ENCODE measurements at places on chromosomes 1 and 21.

DNA sequence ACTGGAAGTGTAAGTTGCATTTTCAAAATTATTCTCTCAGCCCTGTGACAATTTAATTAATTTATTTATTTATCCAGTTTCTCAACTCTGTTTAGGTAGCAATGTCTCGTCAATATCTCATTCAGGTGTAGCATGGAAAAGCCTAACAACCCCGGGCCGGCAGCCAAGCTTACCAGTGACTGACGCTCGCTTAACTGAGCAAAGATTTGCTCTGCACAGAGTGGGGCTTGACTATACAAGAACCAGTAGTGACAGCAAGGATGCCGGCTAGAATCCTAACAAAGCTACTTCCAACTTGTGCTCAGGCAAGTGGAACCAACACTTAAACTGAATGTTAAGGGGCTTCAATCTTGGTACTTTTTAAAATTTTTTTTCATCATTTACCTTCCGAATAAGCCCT, 80.9 kb upstream of the ESRRG start:
- peak; percentile 59 for DNase-seq

DNA sequence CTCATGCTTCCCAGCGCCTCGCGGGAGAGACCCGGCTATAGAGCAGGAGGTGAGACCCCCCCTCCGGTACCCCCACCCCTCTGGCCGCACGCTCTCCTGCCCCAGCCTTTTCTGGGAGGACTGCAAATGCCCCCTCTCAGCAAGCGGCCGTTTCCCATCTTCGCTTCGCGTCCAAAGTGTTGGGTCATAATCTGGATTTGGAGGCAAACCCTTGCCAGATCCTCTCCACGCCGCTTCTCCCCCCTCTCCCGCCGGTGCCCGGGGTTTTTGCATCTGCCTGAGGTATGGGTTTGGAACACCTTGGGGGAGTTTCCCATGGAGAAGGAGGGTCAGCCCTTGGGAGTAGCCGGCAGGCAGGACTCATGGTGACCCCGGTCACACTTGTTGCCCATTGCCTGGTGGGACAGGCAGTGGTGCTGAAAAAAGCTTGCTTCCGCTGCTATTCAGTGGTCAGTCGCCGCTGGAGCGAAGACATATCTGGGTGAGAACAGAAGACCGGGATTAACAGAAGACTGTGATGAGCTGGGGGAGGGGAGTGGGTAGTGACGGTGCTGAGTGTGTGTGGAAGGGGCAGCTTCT, 935 bp downstream of the KCNK2 start:
- DNase-seq: peak; percentile 67

- no peak for DNase-seq
These were observed 68.7 kb upstream of the MROH9 start for GRCh38 chr1:170866646-170867045.

- DNase-seq: no peak
These were observed 50.4 kb downstream of the SNRPE start for GRCh38 chr1:203911806-203912205.

DNA sequence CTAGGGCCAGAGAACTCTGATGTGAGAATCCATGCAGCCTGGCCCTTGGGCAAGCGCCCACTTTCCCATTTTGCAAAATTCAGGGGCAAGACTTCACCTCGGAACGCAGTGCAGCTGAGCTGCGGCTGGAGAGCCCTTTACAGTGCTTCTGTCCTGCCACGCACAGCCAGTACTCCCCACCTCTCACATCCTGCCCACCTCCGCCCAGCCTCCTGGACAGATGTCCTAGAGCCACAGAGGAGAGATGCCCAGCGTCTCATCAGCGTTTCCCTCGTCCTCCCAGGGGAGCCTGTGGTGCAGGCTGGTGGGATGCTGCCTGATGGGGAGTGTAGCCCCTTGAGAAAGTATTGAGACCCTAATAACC, 29.6 kb downstream of the RUNX3 start:
- no peak for DNase-seq

GRCh38 chr1:89865498-89866382, 44.9 kb downstream of the LRRC8D start:
- DNase-seq: no peak

DNA sequence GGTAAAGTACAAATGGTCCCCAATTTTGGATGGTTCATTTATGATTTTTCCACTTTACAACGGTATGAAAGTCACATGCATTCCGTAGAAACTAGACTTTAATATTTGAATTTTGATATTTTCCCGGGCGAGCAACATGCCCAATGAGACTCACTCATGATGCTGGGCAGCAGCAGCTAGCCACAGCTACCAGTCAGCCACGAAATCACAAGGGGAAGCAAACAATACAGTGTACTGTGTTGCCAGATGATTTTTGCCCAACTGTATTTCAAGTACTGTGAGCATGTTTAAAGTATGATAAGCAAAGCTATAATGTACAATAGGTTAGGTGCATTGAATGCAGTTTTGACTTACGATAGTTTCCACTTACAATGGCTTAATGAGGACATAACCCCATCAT, 266.8 kb downstream of the VAV3 start:
- DNase-seq: no peak

GRCh38 chr1:99590578-99591209, 55.2 kb upstream of the PALMD start:
- DNase-seq: peak; percentile 49

Data from NCI-H2081 (cell line).